Stimulated activated CD8-positive, alpha-beta memory T cell treated with anti-CD3 and anti-CD28 coated beads, Interleukin-12 subunit alpha, Interleukin-12 subunit beta, amount 100 ng/mL, for 1 hour (primary cell): ENCODE measurements at places on chromosomes 13 and 19.

GRCh38 chr13:71090990-71091389, 776.0 kb downstream of the DACH1 start:
- no peak for DNase-seq

GRCh38 chr19:35107545-35107944, 8.1 kb upstream of the FXYD3 start:
- DNase-seq, result no peak

GRCh38 chr19:46376241-46377153, 29.6 kb downstream of the PPP5C start:
- DNase-seq, result no peak

DNA sequence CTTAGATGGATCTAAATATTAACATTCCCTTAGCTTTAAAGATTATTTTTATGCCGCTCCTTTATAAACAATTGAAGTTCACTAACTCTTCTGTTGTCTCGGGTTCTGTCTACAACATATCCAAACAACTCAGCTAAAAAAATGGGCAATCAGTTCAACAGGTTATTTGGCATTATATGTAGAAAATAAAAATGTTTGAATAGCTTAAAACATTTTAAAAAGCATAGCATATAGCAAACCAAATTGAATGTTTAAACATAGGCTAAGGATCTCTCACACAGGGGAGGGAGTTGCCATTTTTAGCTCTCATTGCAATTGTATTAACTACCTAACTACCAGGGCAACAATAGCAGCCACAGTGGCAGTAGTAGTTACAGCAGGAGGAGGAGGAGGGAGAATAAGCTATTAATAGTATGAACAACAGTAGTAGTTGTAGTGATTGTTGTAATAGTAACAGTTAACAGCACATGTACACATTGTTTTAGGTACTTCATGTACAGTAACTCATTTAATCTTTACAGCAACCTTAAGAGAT, 404.2 kb downstream of the KCNRG start:
- DNase-seq, result no peak

GRCh38 chr13:40016953-40017660, 361.6 kb downstream of the COG6 start:
- no peak for DNase-seq

DNA sequence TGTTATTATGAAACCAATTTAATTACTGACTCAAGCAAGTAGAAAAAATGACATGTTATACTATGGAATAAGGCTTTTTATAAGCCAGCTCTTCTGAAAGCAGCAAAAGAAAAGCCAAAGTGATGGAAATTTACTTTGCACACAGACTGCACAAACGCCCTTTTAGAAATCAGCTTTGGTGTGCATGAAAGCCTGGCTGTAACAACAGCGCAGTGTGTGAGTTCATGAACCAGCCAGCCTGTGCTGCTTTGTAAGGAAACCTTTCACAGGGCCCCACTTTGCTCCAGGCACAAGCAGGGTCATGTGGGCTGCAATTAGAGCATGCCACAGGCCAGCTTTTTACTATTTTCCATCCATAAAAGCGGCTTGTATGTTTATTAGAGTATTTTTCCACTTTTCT, 13.6 kb upstream of the IFT88 start:
- DNase-seq, result no peak

GRCh38 chr13:75685239-75685697, 49.1 kb downstream of the LMO7 start:
- DNase-seq, result no peak

GRCh38 chr13:26518451-26518959, 39.0 kb upstream of the WASF3 start:
- no peak for DNase-seq

- DNase-seq, result no peak
These were observed 103.3 kb downstream of the SPRY2 start for GRCh38 chr13:80237646-80238045.

DNA sequence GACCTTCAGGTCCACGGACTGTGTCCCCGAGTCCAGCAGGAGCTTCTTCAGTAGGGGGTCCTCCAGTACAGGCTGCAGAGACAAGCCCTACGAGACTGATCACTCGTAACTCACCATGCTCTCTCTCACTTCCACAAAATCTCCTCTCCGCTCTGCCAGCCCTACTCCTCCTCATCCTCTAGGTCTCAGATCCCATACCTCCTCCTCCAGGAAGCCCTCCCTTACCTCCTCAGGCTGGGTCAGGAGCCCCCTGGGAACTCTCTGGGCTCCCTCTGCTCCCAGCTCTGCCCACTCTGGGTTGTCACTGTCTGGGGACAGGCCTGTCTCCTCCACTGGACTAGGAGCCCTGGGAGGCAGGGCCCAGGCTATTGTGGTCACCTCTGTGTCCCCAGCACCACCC, 23.9 kb upstream of the NAPA start:
- DNase-seq, result no peak

GRCh38 chr19:5953680-5954213, 24.2 kb downstream of the RANBP3 start:
- no peak for DNase-seq

GRCh38 chr13:64910096-64910495, 2320.0 kb downstream of the PCDH9 start:
- no peak for DNase-seq

GRCh38 chr19:13241231-13242104, 91.3 kb downstream of the IER2 start:
- DNase-seq, result no peak

DNA sequence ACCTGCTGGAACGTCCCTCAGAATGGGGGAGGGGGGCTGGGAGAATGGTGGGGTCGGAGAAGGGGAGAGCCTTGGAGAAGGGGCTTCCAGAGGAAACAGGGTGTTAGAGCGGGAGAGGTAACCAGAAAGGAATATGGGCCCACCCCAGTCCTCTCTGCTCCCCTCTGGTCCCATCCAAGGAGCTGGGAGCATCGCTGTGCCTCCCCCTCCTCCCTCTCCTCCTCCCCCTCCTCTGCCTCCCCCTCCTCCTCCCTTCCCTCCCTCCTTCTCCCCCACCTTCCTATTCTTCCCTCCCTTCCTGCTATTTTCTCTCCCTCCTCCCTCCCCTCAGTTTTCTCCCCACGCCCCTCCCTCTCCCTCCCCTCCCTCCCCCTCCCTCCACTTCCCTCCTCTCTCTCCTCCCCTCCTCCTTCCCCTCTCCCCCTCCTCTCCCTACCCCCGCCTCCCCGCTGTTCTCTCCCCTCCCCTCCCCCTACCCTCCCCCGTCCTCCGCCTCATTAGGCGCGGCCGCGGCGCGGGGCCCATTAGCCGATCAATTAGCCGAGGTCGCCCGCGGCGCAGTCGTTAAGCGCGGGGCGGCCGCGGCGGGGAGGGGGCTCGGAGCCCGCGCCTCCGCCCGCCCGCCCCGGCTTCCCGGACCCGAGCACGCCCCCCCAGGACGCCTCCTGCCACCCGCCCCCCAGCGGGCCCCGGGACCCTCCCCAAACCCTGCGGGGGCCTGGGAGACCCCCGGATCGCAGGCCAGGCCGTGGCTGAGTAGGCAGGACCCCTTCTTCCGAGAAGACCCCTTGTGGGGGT, 15.4 kb downstream of the TLE5 start:
- no peak for DNase-seq

GRCh38 chr13:113420833-113421600, 32.3 kb downstream of the ADPRHL1 start:
- no peak for DNase-seq

DNA sequence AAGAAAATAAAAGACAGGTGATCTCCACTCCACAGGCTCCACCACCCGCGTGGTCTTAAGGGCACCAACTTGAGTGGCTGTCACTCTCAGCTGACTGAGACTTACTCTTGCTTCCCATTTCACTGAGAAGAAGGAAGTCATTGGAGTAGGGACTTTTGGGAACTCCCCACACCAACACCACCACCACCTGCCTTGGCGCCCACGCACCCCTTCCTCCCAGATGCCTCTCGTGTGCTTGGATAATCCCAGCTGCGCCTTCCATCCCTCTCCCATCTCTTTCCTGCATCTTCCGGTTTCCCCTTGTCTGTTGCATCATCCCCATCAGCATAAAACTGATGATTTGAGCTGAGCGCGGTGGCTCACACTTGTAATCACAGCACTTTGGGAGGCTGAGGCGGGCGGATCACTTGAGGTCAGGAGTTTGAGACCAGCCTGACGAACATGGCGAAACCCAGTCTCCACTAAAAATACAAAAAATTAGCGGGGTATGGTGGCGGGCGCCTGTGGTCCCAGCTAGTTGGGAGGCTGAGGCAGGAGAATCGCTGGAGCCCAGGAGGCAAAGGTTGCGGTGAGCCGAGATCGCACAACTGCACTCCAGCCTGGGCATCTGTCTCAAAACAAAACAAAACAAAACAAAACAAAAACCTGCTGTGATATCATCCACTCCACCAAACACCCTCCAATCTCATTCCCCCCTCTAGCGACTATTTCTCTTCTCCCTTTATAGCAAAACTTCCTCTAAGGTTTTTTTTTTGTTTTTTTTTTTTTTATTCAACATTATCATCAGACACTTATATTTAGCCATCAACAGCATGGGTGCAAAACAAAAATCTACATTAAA, 25.5 kb downstream of the AP2S1 start:
- no peak for DNase-seq

GRCh38 chr19:51143486-51143885, 1.4 kb downstream of the SIGLEC7 start:
- no peak for DNase-seq

DNA sequence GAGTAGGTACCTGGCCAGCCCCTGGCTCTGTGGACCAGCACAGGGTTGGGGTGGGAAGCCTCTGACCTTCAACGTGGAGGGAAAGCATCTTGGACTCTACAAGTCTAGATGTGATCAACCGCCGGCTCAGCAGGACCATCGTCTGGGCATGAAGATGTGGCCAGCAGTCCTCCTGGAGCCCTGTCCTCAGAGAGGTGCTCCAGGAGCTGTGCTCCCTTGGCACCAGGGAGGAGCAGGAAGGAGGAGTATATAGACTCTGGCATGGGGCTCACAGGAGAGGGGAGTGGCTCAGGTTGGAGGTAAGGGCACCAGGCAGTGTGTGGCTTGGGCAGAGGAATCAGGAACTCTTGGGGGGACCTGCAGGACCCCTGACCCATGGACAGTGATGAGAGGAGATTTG, 18.3 kb upstream of the ISYNA1 start:
- no peak for DNase-seq
